PC-9 (cell line): ENCODE measurements at places on chromosomes 2 and 18.

GRCh38 chr18:2956056-2956455 lies 56.9 kb downstream of the LPIN2 start:
- no peak for DNase-seq

GRCh38 chr2:39636306-39636705 lies 29.4 kb upstream of the TMEM178A start:
- no peak for DNase-seq

DNA sequence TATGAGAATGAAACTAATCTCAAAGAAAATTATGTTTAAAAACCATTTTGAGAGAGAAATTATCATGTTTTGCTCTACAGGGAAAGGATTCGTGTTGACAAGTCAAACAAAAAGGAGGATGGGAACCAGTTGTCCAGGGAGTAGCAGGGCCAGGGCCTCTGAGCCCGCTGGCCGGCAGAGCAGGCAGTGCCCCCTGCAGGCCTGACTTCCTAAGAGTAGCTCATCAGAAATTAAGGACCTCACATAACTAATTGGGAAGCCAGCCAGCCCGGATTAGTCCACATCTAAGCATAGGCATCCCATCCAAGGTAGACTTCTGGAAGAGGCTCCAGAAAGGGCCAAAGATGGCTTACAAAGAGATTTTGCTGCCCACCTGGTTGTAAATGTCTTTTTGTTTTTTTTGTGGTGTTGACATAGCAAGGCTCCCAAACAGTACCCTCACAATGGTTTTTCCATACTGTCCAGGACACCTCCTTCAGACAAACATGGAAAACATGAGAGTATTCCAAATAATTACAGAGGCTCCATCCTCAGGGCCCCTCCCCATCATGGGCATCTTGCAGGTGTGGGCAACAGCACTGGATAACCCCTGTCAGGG lies 241.2 kb upstream of the TANK start:
- no peak for DNase-seq

- DNase-seq, result no peak
These were observed 5.6 kb downstream of the TUBB6 start for GRCh38 chr18:12313530-12314245.

DNA sequence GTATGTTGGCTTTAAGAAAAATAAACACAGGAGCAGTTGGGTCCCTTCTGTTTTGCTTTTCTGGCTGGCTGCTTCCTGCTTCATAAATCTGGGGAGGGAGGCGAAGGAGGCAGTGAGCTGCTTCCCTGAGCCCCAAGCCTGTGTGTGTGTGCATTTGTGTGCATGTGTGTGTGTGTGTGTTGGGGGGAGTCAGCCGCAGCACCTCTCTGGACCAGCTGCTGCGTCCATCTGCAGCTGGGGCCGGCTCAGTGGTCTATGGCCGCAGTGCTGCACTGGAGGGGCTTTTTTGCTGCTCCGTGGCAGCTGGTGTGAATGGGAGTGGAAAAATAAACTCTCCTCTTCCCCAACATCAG lies 192.3 kb downstream of the RNF144A start:
- DNase-seq, result no peak

GRCh38 chr2:211503856-211504255 lies 947.5 kb downstream of the CPS1 start:
- no peak for DNase-seq

DNA sequence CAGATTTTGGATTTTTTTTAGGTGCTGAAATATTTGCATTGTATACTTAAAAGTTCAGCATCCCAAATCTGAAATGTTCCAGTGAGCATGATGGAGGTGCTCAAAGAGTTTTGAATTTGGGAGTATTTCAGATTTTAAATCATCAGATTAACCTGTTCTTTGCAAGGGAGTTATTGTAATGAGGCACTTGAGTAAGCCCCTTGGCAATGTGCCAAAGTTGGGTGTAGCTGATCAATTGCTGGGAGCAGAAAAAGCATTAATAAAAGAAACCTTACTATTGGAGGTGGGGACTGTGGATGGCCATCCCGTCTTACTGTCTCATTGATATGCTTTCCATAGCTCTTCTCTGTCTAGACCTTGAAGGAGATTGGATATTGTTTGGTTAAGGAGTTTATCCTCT lies 28.3 kb downstream of the MALT1 start:
- DNase-seq, result no peak

GRCh38 chr2:150126839-150127238 lies 360.6 kb downstream of the RND3 start:
- no peak for DNase-seq

DNA sequence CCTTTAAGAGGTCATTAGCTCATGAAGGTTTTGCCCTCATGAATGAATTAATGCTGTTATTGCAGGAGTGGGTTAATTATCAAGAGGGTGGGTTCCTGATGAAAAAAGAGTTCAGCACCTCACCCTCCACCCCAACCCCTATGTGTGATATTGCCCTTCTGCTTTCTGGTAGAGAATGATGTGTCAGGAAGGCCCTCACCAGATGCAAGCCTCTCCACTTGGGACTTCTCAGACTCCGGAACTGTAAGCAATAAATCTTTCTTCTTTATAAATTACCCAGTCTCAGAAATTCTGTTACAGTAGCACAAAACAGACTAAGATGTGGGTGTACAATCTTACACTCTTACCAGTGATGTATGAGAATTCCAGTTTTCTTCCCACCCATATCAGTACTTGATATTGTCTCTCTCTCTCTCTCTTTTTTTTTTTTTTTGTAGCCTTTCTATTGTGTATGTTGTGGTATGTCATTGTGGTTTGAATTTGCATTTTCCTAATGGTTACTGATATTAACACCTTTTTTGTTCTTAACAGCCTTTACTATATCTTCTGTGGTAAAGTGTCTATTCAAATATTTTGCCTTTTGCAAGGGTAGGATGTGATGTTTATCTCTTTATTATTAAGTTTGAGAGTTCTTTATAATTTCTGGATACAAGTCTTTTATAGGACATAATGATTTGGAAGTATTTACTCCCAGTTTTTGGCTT lies 10.4 kb upstream of the MAP2 start:
- no peak for DNase-seq

DNA sequence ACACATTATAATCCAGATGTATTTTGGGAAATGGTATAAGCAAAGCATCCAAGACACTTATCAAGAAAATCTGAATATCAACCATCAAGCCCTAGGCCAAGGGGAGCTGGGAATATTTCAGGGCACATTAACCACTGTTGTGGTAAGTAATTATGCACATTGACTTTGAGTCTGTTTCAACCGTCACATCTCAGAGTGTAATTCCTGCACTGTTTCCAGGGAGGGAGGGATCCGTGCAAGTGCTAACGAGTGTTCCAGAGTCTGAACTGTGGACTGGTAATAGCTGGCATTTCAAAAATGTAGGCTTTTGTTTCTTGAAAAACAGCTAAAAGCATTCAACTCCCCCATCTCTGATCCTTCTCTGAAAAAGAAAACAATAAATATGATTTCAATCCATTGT lies 681.6 kb downstream of the BCL11A start:
- no peak for DNase-seq

DNA sequence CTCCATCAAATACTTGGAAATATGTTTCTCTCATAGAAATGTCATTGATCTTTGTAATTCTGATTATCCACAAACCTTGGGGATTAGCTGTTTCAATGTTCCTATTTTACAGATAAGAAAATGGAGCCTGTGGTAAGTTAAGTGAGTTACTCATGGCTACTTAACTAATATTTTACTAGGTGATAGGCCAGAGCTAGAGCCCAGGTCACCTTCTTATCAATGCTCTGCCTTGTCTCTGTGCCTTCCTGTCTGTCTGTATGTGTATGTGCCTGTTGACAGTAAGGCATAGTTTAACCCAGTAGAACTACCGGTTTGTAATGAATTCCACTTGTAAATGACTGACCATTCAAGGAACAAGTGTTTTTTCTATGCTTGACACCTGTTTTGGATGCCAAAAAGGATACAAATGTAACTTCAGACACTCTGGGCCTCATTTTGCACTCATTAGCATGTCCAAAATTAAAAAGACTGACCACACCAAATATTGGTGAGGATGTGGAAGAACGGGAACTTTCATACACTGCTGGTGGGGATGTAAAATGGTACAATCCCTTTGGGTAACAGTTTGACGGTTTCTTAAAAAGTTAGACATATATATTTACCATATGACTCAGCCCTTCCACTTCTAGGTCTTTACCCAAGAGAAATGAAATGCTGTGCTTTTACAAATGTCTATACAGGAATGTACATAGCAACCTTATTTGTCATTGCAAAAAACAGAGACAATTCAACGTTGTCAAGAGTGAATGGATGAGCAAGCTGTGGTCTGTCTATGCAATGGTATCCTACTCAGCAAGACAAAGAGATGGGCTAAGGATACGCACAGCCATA lies 19.6 kb upstream of the IL1A start:
- no peak for DNase-seq

DNA sequence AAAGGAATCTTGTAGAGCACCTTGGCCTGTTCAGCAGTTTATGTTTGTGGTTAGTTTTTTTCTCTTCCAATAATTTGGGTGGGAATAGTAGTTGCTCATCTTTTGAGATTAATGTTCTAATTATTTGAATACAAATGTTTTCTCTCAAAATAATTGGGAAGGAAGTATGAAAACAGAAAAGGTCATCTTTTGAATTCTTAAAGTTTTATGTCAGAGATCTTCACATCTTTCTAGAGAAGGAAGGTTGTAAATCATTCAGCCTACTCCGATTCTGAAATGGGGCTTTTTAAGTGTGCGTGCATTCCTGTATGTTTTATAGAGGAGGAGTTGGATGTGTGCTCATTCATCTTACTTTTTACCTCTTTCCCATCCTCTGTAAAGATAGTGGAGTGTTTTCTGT lies 29.0 kb downstream of the GRHL1 start:
- no peak for DNase-seq

- DNase-seq, result no peak
These were observed 56.5 kb downstream of the CCDC195 start for GRCh38 chr2:224659714-224660113.

- no peak for DNase-seq
These were observed 143.0 kb upstream of the EPC2 start for GRCh38 chr2:148501545-148501944.

DNA sequence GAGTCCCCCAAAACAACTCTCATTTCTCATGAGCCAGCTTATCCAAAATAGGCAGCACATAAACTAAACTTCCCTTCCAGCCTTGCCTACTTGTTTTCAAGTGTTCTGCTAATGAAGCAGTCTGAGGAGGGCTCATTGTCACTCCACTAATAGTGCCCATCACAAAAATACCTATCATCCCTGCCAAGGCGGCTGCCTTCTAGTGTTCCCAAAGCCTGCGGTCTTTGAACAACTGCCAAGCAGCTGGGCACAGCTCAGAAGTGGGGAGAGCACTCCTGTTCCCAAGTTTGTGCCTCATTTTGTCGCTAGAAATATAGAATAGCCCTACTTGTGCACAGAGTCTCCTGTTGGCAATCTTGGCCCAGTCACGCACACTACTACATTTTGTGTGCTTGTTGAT lies 50.3 kb downstream of the DTNA start:
- no peak for DNase-seq

- DNase-seq, result peak; percentile 78
These were observed 89.2 kb downstream of the STPG4 start for GRCh38 chr2:47065771-47066380.

- no peak for DNase-seq
These were observed 623.9 kb downstream of the NYAP2 start for GRCh38 chr2:226023383-226023782.

DNA sequence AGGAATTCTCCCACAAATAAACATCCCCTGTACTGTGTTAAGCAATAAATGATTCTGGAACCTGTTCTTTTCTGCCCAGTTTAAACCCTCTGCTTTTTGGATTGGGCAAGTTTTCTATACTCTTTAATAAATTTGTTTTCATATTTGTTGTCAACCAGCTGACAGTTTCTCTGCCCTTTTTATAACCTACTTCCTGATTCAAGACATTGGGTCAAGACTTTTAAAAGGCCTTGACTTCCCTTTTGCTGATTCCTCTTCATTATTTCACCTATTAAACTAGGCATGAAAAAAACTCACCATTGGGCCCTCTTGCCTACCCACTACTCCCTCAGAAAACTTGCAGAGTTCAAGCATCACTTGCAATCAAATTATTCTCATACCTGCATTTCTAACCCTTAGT lies 459.5 kb downstream of the ARHGAP15 start:
- no peak for DNase-seq

GRCh38 chr2:56288838-56289580 lies 105.2 kb downstream of the CCDC85A start:
- DNase-seq, result no peak

- DNase-seq, result no peak
These were observed 199.4 kb downstream of the LRRTM1 start for GRCh38 chr2:80105015-80105640.

DNA sequence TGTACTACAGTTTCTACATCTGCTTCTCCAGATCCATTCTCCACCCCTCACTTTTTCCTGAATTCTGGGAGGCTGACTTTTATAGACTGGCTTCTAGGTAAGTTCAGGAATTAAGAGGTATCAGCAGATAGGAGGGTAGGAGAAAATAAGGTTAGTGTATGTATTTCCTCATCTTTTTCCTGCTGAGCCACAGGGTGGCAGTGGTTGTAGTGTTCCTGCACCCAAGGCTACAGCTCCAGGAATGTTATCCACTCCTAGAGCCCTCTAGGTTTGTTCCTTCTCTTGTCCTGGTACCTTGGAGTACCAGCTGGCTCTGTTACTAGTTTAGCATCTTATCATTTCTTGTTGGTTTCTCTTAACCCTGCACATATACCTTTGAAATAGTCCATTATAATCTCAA lies 40.7 kb upstream of the C2orf66 start:
- no peak for DNase-seq

GRCh38 chr2:77101796-77102452 lies 420.3 kb downstream of the LRRTM4 start:
- DNase-seq, result no peak

DNA sequence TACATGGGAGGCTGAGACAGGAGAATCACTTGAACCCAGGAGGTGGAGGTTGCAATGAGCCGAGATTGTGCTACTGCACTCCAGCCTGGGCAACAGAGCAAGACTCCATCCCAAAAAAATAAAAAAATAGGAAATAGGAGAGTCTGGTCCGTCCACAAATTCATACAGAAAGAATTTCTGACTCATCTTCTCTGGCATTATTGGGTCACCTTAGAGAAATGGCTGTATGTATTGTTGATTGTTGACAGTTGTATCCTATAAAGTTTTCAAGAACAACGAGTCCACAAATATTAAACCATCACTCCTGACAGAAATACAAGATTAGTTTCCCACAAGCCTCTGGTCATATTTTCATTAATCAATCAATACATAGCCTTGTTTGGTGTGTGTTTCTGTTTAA lies 20.4 kb downstream of the RBM43 start:
- DNase-seq, result no peak

DNA sequence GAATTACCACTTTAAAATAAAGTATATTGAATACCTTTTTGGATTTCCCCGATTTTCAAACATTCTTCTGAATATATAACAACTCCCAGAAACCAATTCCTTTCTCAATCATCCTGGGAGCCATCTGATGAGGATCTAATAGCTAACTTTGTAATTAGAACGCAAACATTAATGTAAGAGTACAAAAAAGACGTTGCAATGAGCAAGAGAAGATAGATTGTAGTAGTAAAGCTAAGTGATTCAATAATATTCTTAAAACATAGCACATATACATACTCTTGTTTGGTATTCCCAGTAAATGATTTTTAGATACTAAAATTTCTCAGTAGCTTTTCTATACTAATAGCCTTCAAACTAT lies 1.1 kb downstream of the ABCA12 start:
- DNase-seq, result no peak
